Adrenal gland (tissue), 19 donors: ENCODE measurements at places on chromosomes 12 and 14. TPM values are rescaled to one million over a fixed set of nuclear protein-coding genes. Genes with fewer than 3 reads are reported as not detected.

The SRRM4 gene
- 2.2 TPM for polyA plus RNA-seq

The PHETA1 gene
- polyA plus RNA-seq = 11.0 TPM

- no peak for DNase-seq
Measured at GRCh38 chr14:55691659-55692058, 111.7 kb downstream of the KTN1 start.

DNA sequence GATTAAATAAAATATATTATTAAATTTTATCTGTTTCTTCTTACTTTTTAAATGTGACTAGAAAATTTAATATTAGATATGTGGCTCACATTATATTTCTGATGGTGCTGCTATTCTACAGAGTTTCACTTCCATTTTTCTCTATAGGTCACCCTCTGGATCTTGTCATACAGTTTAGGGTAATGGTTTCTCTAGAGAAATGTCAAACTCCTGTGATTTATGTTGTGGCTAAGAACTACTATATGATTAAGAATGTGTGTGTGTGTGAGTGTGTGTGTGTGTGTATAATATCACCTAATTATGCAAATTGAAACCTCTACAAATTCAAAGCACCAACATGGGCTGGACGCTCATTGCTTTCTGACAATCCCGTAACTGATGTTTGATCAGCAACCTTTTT is 325.9 kb downstream of the ADAMTS20 start:
- no peak for DNase-seq
